PC-3 (cell line): ENCODE measurements at places on chromosomes 4 and X. TPM values are rescaled to one million over a fixed set of nuclear protein-coding genes. Genes with fewer than 3 reads are reported as not detected.

Gene ANOS1
- total RNA-seq: 1.8 and 3.5 TPM in 2 replicates

Gene ETDA
- total RNA-seq: not detected in 2 replicates

Gene C1GALT1C1
- 33.3 and 37.2 TPM in 2 replicates for total RNA-seq

DNA sequence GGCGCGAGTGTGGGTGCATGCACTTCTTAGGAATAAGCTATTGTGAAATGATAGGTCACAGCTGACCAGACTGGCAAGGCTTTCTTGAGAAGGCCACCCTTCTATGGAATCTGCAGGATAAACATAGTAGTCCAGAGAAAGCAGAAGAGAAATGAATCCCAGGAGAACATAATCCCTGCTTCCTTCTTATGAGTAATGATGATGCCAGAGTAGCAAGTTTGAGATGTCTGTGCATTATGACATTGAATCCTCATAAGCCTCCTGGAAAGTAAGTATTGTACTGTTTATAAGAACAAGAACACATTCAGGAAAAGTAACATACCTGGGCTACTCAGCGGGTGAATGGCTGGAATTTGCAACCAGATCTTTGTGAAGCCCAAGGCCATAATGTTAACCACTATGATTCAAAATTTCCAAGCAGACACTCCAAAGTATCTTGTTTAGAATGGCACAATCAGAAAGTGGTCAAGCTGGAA, 272.1 kb upstream of the HS3ST1 start:
- DNase-seq: peak; percentile 86
- H3K27me3 ChIP-seq: no peaks in the 10 kb centered on the region
- H3K27ac ChIP-seq: peak overlapping the region; percentile 95
- no peak overlapping the region for H3K4me3 ChIP-seq
- peaks cover 66% of the 10 kb centered on the region for H3K4me1 ChIP-seq

Gene ALB
- total RNA-seq: 0.22 TPM in 1 of 2 replicates, not detected in the other

Gene ADGRG4
- total RNA-seq: not detected in 2 replicates
